ENCODE measurements at places on chromosomes 7 and 10.

DNA sequence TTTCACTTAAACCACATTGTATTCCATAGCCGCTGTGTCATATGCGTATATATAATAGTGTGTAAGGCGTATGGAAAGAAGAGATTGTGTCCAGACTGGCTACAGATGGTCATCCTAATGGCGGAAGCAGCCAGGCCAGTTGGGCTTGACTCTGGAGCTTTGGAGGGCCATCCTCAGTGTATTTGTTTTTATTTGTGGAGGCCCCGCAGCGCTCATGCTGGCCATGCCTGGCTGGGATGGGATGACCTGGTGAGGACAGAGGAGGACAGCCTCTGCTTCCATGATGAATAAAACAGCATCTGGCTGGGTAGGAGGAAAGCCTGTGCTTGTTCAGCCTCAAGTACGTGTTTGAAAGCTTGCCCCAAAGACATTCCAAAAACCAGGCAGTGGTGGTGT lies 220.3 kb downstream of the EBF3 start:
- DNase-seq, result no peak

DNA sequence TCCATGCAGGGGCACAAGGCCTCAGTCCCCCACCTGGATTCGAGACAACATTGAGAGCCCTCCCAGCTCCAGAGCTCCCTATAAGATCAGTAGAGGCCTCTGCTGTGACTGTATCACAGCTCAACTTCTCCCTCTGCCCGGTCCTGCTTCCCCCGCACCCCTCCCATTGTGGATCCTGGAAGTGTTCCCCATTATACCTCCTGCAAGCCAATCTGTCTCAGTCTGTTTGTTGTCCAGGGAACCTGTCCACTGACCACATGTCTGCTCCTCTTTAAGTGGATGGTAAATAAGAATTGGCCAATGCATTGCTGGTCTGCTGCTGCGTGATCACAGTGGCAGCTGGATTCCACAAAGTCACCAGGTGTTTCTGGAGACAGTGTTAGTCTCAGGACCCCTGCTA lies 259.7 kb upstream of the HABP2 start:
- DNase-seq, result no peak

DNA sequence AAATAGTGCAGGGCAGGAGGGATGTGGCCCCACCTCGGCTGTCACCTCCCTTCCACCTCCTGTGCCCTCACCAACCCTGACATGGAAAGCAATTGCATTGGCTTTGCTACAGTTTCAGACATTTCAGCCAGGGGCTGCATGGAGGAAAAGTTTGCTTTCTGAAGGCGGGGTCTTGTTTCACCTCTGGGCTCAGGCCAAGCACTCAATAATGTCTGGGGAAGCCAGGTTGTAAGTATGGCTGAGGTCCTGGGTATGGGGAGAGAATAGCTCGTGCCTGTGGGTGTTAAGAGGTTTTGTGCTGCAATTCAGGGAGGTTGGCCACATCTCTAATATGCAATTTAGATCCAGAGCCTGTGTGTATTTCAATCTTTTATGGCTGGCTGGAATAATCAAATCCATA lies 238.4 kb upstream of the MKI67 start:
- no peak for DNase-seq

- DNase-seq, result no peak
Measured at GRCh38 chr10:30154561-30154960, 95.2 kb upstream of the JCAD start.

DNA sequence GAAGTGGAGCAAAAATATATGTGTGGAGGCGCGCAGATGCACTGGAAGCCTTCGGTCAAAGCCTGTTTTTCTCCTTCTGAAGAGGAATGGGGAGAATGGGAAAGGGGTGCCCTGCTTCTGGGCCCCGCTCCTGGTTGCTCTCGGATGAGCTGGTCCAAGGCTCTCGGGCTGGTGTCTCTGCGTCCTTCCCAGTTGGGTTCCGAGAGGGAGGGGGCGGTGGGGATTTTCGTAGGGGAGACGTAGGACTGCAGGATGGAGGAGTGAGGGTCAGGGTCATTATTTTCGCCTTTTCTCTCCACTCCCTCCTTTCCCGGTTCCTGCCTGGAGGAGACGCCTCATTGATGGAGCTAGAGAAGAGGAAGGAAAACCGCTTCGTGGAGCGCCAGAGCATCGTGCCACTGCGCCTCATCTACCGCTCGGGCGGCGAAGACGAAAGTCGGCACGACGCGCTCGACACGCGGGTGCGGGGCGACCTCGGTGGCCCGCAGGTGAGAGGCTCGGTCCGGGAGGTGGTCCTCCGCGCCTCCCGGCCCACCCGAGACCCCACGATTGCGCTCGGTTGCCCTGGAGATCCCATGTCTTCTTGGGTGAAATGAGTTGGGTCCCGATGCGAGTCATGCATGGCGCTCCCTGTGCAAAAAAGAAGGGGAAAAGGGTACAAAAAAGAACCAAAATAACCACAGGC lies 790 bp downstream of the ADAM22 start:
- peak; percentile 25 for DNase-seq

GRCh38 chr10:99395750-99396445 lies 34.5 kb downstream of the GOT1 start:
- no peak for DNase-seq

- no peak for DNase-seq
Measured at GRCh38 chr10:96904648-96905047, 72.5 kb downstream of the LCOR start.

DNA sequence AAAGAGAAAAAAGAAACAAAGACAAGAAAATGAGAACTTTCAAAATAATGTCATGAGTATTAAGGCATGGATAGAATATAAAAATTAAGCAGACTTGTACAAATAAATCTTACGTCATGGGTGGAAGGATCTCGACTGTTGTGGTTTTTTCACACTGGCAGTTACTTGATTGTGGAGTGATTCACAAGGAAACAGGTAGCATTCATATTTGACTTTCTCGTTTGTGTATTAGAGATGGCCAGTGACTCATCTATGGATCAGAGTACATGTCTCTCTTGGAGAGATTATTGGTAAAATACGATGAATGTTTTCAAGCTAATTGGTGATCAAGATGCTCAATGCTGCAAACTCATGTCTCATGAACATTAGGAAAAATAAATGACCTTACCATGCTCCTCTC lies 564.3 kb downstream of the GATA3 start:
- no peak for DNase-seq

- DNase-seq, result peak; percentile 19
Measured at GRCh38 chr7:155298288-155298833, 683 bp downstream of the INSIG1 start.
